ENCODE measurements at places on chromosomes 16 and 17.

- ATAC-seq: no peak
Observed at GRCh38 chr16:19697756-19698318, 20.2 kb downstream of the KNOP1 start.

- no peak for ATAC-seq
Observed at GRCh38 chr16:85919271-85920267, 20.6 kb downstream of the IRF8 start.

GRCh38 chr17:51391982-51392654, 131.8 kb downstream of the UTP18 start:
- ATAC-seq: no peak

DNA sequence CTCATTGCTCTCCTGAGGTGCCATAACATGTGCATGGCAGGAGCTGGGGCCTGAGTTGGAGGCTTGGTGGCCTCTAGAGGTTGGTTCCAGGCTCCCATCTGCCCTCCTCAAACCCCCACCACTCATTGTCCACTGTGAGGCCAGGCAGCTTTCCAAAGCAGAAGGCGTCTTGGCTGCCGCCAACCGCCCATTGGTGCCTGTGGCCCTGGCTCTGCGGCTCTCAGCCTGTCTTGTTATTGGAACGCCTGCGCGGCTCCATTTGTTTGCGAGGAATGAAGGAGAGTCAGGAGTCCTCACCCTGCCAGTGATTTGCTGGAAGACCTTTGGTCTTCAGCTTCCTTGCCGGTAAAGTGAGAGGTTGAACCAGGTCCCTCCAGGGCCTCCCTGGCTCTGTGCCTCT, 43.6 kb downstream of the OR1D5 start:
- ATAC-seq: no peak

GRCh38 chr16:67957622-67958021, 10.8 kb downstream of the SLC12A4 start:
- no peak for ATAC-seq

DNA sequence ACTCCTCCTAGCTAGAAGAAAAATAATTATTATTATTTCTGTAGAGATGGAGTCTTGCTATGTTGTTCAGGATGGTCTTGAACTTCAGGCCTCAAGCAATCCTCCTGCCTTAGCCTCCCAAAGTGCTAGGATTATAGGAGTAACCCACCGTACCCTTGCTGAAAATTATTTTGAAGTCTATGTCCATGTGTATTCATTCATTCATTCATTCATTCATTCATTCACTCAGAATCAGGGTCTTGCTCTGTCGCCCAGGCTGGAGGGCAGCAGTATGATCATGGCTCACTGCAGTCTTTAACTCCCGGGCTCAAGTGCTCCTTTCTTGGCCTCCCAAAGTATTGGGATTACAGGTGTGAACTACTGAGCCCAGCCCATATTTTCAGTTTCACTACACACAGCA, 4.1 kb downstream of the SLC7A6OS start:
- ATAC-seq: no peak

GRCh38 chr16:81987706-81988105, 23.6 kb downstream of the SDR42E1 start:
- ATAC-seq: no peak

- no peak for ATAC-seq
Observed at GRCh38 chr17:40528692-40529417, 27.4 kb upstream of the TNS4 start.

DNA sequence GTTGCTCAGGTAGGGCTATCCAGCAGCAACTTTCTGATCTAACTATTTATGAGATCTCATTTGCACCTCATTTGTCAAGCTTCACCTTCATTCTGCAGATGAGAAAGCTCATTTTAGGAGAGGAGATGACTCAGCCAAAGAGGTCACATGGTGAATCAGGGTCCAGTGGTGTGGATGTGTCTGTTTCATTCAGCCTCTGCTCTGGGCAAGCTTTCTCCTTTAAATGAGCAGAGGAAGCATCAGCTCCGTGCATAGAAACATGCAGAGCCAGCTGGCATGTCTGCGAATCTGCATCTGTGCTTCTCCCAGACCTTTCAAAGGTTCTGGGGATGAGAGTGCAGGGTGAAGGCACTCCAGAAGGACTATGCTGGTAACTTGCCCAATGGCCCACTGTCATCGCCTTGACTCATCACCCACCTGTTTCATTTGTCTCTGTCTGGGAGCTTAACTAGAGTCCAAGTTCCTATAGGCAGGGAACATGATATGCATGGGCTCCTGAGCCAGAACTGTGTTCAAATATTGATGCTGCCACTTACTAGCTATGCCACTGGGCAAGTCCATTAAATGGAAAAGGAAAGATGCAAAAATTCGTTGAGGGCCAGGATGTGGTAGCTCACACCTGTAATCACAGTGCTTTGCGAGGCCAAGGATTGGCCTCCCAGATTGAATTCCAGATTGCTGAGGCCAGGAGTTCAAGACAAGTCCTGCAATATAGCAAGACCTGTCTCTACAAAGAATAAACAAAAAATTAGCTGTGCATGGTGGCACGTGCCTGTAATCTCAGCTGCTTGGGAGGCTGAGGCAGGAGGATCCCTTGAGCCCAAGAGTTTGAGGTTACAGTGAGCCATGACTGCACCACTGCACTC, 67.1 kb upstream of the NLK start:
- peak; percentile 82 for ATAC-seq

DNA sequence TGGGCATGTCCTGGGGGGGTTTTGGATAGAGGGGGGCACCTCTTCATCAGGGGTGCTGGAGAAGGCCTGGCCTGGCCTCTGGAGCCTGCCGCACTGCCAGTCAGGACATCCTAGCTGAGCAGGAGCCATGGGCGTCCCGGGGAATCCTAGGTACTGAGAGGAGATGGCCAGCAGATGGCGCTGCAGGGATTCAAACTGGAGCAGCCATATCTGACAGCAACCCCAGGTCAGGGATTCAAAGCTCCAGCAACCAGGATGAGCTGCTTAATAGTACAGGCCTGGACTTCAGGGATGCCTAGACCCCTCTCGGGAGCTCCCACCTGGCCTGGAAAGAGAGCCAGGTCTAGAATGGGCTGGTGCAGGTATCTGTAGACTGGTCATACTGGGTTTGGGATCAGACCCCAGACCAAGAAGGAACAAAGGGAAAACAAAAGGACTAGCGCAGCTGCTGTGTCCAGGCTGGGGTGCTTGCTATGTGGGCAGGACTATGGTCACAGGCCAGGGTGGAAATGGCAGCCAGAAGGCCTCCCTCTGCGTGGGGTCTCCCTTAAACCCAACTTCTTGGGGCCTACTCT, 306.9 kb upstream of the RBFOX1 start:
- ATAC-seq: no peak

DNA sequence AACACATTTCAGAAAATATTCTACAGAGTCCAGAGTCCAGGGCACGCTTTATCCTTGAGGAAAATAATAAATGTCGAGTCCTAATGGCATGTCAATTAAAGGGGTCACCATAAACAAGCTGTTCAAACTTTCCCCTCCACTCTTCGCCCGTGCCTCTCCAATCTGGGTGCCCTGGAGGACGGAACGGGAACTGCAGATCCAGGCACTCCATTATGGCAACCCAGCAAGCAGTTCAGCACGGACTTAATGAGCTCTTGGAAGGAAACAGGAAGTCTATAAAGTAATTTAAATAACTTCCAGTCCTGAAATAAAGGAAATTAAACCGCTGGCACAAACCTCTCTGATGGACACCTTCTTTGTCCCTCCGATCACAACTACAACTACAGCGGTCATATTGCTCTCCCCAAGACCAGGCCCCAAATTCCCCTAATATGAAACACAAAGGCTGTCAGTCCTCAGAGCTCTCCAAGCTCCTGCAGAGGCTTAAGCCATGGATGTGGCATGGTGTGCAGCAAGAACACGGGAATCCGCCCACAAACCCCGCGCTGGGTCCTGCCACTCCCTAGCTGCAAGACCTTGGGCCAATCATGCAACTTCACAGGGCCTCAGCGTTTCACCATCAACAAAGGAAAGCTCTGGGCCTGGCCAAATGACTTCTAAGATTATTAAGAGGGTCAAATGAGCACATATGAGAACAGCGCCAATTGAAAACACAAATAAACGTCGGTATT, 52.6 kb downstream of the ZFHX3 start:
- ATAC-seq: no peak
